ENCODE measurements at places on chromosomes 13 and 19.

DNA sequence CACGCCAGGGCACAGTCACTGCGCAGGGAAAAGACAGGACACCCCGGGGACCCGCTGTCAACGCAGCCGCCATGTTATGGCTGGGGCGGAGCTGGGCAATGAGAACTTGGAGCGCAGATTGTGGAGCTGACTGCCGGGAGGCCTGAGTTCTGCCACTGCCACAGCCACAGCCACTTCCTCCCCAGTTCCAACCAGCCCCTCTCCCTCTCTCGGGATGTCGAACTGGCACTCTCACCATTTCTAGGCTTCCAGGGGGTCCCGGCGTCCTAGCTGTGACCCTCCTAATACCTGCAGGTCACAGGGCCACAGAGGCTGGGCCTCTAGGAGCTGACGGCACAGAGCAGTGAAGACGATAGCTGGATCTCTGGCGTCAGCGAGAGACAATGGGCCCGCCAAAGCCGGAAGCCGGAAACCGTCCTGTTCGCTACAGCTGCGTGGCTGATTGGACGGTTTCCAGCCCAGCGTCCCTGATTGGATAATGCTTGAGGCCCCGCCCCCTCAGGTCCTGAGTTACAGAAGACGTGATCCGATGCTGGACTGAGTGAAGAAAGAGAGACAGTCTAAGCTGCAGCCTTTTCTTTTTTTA is at the start of gene ZNF506:
TSS of gene ZNF506 (minus strand) at position 385 of the 586 bp plus-strand sequence. CDS start at position 238, 147 bp downstream.
- DNase-seq, result peak; percentile 97

DNA sequence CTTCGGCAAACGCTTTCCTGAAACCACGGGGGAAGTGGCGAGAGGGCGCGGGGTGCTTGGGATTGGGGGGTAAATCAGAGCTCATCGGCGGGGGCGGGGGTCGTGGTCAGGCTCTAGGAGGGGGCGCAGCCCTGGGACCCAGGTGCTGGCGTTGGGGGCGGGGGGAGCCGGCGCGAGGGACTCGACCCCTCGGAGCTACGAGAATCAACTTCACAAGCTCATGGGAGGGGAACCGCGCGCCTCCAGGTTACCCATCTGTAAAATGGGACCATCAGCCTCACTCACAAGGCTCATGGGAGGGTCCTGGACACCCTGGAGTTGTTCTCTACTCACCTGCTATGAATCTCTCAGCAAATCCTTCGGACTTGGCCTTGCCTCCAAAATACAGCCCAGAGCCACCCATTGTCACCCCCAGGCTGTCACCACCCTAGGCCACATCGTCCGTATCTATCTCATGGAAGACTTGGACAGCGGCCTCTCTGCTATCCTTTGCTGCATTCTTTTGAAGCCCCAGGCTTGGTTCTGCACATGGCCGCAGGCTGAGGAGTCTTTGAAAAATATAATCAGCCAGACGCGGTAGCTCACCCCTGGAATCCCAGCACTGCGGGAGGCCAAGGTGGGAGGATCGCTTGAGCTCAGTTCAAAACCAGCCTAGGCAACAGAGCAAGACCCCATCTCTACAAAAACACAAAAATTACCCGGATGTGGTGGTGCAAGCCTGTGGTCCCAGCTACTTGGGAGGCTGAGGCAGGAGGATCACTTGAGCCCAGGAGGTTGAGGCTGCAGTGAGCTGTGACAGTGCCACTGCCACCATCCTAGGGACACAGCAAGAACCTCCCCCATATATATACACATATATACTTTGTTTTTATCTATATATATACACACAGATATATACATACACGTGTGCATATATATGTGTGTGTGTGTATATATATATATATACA is 939 bp upstream of the RANBP3 start:
- peak; percentile 29 for DNase-seq

DNA sequence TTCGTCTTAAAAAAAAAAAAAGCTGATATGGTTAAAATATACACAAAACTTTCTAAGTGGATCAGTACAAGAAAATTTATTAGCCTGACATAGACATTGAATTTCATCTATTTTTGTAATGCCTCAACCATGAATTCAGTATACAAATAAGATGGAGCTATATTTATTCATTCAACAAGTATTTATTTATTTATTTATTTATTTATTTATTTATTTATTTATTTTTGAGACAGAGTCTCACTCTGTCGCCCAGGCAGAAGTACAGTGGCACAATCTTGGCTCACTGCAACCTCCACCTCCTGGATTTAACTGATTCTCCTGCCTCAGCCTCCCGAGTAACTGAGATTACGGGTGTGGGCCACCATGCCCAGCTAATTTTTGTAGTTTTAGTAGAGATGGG is 78.5 kb upstream of the GSX1 start:
- DNase-seq, result no peak

DNA sequence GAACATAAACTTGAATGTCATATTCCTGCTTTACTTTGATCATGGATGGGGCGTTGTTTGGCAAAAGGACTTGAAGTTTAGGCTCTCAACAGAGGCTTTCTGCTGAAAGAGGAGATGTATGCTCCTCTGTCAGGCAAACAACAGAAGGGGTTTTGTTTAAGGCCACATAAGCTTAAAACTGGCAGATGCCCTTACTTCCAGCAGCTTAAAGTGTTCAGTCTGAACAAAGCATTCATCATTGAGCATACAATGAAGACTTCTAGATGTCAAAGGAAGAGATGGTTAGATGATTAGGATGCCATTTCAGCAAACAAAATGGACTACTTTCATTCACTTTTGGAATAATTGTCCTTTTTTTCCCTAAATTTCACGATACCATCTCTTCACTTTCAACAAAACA is 484.5 kb downstream of the SLITRK6 start:
- DNase-seq, result no peak

DNA sequence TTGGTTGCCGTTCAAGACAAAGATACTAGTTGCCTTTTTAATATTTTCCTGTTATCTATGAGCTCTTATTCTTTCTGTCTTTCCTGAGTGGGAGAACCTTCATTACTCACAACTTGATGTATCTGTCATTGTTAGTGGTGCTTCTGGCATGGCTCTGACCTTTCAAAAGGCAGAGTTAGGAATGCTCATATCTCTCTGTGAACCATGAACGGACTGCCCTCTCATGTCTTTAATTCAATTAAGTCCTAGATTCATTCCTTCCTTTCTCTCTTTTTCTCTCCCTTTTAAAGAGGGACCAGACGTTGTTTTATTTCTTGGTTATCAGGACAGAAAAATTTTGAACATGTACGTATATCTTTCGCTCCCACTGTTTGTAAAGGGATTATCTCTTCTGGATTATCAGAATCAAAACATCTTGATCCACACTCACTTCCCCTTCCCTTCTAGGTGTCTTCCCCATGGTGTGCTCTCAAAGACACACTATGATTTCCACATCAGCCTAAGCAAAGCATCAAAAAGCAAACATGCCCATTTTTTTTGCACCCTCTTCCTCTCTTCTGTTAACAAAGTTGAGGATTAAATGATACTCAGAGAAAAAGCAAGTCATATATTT is 90.3 kb downstream of the LRCH1 start:
- DNase-seq, result no peak

DNA sequence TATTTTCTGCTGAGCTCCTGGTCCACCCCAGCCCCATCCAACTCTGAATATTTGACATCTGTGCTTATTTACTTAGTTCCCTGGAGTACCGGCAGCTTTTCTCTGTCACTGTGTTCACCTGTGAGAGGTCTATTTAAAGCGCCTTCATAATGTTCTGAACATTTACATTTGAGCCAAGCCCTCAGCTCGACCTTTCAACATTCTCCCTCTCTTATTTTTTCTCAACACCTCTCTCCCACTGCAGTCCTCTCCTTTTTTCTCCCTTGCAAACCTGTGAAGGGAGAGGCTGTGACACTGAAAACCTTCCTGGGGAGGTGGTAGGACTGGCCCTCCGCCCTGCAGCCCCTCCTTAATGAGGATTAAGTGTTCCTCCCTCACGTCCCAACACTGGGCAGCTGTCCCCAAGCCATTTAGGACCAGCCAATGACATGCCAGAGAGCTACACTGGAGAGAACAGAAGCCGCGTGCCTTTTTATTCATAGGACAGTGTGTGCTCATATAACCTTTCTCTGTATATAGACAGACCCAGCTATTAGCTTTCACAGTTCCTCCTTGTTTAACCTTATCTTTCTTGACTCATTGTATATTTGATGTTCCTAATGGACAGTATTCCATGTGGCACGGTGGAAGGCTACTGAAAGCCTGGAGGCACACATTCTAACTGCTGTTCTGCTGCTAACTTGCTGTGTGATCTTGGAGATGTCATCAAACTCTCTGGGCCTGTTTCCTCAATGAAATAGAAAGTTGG is 134.8 kb downstream of the NUFIP1 start:
- DNase-seq, result no peak

GRCh38 chr13:99980201-99980823 is 1.3 kb upstream of the ZIC2 start:
- DNase-seq, result peak; percentile 72

GRCh38 chr19:42693760-42694350 is 46.4 kb downstream of the PSG3 start:
- DNase-seq, result peak; percentile 22

DNA sequence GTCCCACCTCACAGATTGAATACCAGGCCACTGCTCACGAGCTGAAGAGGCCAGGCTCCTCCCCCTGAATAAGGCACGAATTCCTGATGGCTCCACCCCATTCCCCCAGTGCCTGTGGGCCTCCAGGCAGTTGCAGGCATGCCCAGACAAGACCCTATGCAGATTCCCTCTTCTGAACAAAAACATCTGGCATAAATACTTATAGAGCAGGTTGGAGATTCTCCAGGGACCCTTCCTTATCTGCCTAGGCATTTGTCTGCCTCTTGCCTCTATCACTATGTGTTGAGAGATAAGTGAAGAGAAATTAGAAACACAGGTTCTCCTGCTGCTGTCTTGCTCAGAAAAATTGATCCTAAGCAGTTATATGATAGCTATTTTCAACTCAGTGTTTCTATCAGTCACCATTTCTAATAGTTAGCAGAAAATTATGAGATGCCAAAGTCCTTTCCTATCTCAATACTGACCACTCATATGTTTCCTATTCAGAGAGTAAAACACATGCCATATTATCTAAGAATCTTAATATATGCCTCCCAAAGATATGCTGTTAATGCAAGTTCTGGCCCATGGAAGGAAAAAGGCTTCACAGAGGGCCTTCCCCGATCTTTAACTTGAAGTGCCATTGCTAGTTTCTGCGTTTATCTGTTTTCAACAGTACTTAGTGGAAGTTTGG is 364.0 kb downstream of the KCTD12 start:
- DNase-seq, result no peak

DNA sequence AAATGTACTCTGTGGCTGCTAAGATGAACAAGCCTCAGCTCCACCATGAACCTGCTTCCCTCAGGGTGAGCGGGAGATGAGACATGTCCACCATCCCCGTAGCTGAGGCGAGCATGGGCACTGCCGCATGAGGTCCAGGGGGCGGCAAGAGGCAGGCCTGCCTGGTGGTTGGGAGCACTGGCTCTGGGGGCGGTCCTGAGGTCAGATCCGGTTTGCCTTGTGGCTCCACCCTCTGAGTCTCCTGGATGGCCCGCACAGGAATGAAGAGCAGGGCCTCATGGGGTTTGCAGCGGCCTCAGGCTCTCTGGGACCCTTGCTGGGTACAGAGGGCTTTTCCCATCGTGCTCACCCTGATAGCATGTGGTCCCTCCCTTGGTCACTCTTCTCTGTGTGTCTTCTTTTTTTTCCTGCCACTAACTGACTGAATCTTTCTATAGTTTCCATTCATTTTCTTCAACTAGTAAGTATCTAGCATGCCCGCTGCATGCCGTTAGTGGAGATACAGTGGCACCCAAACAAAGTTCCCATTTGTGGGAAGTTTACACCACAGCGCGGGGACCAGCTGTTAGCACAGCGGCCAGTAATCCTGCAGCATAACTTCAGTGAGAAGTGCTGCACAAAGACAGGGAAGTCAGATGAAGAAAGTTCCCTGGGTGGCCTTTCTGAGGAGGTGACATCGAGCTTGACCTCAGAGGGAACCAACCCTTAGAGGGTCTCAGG is 37.3 kb downstream of the CAPN12 start:
- no peak for DNase-seq

GRCh38 chr13:74258961-74259360 is 124.8 kb upstream of the KLF12 start:
- no peak for DNase-seq

DNA sequence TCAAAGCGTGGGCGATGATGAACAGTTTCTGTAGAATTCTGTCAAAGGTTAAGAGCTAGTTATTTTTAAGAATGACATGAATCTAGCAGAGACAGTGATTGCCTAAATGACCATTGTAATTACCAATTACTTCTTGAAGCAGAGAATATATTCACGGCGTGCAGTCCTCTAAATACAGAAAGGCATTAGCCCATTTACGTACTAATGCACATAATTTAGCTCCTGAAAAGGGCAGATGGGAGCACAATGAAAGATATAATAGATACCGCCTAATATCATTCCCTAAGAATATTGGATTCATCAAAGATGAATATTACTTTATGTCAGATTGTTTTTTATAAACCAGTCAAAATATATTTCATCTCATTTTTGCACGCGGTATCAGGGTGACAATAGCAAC is 212.4 kb downstream of the URI1 start:
- DNase-seq, result no peak

DNA sequence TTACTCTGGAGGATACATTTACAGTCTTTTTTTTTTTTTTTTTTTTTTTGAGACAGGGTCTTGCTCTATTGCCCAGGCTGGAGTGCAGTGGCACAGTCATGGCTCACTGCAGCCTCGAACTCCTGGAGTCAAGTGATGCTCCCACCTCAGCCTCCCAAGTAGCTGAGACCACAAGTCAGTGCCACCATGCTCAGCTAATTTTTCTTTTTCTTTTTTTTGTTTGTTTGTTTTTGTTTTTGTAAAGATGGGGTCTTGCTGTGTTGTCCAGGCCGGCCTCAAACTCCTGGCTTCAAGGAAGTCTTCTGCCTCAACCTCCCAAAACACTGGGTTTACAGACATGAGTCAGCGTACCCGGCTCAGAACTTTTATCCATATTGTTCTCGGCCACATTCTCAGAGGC is 64.5 kb downstream of the INSR start:
- DNase-seq, result no peak

- no peak for DNase-seq
These were observed 37.7 kb downstream of the DLEU7 start for GRCh38 chr13:50805805-50806204.

- peak; percentile 85 for DNase-seq
These were observed 38.3 kb downstream of the TMED1 start for GRCh38 chr19:10797541-10798256.

GRCh38 chr19:10183926-10184325 is 10.8 kb downstream of the DNMT1 start:
- DNase-seq, result no peak

DNA sequence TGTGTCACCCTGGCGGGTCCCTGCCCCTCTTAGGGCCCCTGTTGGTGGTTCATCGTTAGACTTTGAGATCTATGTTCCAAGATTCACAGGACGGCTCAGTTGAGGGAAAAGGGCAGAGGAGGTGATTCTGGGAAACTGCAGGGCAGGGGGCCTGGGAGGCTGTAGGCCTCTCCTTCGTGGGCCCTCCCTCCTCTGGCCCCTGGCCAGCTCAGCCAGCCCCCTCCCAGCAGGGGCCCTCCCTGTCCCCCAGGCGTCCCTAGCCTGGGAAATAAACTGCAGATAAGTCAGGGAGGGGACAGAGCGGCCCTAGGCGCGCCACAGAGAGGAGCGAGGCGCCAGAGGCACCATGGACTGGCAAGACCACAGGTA is 6.5 kb downstream of the HIF3A start:
- no peak for DNase-seq

- DNase-seq, result no peak
These were observed 11.1 kb downstream of the PPP5C start for GRCh38 chr19:46357846-46358583.

All from stimulated activated CD4-positive, alpha-beta T cell treated with anti-CD3 and anti-CD28 coated beads, Interleukin-2, amount 100 ng/mL, for 24 hours (primary cell).